ENCODE measurements at places on chromosomes 2 and 18. TPM values are rescaled to one million over a fixed set of nuclear protein-coding genes. Genes with fewer than 3 reads are reported as not detected.
A peak's percentile ranks its signal among the peaks of the same experiment; 100 is the strongest.

IL36RN gene
- total RNA-seq = not detected

GRCh38 chr2:119862127-119862889 lies 102.6 kb downstream of the PTPN4 start:
- DNase-seq = no peak

DNA sequence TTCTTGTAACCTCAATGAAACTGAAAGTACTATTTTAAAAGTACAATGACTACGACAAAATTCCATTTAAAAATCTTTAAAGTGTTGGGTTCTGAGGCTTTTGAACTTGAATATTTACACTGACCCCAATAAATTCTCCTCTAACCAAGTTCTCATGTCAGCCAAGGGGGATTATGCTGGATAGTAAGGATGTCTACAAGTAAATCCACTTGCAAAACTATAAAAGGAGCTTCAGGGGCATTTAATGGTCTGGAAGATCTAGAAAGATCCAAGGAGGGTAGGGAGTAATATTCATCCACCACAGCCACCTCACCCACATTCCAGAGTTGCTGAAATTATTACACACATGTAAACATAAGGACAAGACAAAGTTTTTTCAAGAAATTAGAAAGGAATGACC lies 81.8 kb downstream of the ST6GAL2 start:
- no peak for DNase-seq

DNA sequence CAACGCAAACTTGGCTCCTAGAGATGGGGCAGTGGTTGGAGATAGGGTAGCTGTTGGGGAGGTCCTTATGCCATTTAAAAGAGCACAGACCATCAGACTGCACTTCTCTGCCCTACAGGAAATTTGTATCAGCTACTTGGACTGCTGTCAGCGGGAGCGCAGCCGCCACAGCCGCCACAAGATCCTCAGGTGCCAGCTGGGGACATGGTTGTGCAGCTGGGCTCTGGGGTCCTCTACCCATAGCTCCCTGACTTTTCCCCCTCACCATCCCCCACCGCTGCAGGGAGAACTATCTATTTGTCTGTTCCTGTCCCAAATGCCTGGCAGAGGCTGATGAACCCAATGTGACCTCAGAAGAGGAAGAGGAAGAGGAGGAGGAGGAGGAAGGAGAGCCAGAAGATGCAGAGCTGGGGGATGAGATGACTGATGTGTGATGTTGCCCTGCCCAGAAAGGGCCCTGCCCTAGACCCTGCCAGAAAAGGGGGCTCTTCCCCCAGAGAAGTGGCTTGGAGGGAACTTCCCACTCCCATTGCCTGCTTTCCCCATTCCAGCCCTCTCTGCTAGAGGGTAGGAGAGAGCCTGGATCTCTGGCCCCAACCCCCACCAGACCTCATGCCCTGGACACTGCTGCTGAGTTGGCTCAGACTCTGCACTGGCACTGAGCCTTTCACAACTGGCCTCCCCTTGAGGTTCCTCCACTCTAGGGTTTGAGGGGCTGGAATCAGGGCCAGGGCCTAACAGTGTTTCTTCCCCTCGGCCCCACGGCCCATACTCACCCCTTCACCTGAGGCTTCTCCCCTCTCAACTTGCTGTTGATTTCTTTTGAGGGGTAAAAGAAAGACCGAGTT lies 7.3 kb downstream of the PRADC1 start:
- DNase-seq = no peak

OSGEPL1 gene
- total RNA-seq = 11.2 TPM

DNA sequence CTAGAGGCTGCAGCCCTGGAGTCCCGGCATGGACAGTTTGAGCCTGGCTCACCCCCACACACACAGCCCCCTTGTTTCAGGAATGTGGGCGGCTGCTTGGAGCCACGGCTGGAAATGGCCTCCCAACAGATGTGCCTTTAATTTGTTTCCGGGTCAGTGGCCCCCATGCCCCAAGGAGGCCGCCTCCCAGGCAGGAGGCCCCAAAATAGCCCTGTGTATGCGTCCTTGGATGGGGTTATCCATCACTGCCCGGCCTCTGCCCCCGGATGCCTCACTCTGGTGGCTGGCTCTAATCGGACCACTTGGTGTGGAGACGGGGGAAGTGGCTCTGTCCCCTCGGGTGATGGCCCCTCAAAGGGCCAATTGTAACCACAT lies 151.9 kb upstream of the MYCN start:
- no peak for DNase-seq

TRPM8 gene
- not detected for total RNA-seq

GRCh38 chr2:104873689-104874054 lies 19.8 kb downstream of the POU3F3 start:
- no peak for DNase-seq

GRCh38 chr2:214180686-214181085 lies 230.2 kb upstream of the VWC2L start:
- DNase-seq = no peak

DNA sequence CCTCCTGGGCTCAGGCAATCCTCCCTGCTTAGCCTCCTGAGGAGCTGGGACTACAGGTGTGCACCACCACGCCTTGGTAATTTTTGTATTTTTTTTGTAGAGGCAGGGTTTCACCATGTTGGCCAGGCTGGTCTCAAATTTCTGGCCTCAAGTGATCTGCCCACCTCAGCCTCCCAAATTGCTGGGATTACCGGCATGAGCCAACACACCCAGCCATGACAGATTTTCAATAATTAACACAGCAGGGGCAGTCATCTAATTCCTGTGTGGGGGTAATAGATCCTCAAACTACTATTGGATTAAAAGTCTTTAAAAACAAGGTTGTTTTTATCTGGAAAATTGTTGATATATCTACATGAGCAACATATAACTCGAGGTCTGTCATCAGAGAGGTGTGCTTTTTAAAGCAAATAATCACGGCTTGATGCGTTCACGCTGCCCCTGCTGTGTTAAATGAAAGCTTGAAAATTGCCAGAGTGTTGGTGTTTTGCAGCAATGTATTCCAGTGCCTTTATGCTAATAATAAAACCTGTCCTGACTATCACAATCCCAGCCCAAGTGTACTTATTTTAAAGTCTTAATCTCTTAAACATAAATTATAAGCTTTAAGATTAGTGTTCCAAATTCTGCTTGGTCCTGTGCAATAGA lies 35.6 kb upstream of the ASB1 start:
- DNase-seq = no peak

DNA sequence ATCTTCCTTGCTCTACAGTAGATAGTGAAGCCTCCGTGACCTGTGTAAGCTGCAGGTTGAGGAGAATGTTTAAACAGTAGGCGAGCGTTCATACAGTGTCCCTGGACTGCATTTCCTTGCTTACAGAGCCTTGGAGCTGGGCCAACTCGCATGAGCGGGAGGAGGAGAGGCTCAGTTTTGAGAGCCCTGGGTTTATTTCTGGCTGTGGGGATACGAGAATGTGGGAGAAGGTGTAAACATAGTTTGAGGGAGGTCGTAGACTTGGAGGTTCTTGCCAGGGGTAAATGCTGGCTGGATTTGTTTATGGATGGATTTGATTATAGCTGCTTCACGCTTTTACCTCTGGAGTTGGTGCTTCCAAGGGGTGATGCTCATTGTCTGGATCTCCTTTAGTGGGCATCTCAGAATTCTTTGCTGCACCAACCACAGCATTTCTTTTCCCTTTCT lies 20.8 kb downstream of the CRIM1 start:
- DNase-seq = peak; percentile 77

GRCh38 chr2:204110338-204110741 lies 173.8 kb downstream of the ICOS start:
- no peak for DNase-seq

DNA sequence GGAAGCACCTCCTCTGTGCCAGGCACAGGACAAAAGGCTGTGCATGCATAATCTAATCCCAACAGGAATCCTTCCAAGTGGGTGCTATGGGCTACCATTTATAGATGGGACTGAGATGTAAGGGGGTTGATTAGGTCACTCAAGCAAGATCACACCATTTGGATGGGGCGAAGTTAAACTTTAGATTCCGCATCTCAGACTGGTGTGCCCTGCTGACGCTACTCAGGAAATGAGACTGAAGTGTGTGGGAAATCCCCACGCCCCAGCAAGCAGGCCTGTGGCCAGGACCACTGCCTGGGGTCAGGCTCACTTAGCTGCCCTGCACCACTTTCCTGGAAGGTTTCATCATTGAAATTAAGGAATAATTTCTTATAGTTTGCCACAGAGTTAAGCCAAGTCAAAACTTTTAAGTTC lies 70.5 kb upstream of the PPP1CB start:
- no peak for DNase-seq

ZAP70 gene
- 8.7 TPM for total RNA-seq

- DNase-seq = no peak
Measured at GRCh38 chr2:23420840-23421476, 36.0 kb downstream of the KLHL29 start.

- DNase-seq = no peak
Measured at GRCh38 chr2:133045787-133046186, 375.8 kb upstream of the LYPD1 start.

FKBP1B gene
- total RNA-seq = not detected

LYPD6 gene
- total RNA-seq = not detected

DNA sequence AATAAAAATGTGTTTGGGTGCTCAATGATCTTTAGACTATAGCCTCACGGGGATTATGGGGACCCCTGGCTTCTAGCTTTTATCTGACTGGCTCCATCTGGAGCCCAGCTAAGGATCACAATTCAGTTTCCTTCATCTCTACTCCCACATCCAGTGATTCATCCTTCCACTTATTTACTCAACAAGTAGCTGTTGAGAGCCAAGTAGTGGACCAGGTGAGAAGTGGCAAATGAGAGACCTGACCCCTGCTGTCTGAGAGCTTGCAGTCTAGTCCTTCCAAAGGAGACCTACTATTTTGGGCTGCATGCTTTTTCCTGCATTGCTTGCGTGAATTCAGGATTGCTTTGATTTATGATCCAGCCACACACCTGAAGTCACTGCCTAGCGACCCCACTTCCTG lies 10.7 kb upstream of the DSG3 start:
- no peak for DNase-seq

GRCh38 chr18:10783941-10784340 lies 258.1 kb downstream of the NAPG start:
- DNase-seq = no peak

All from heart right ventricle (tissue), 16 donors.